Left lung (tissue), 14 donors: ENCODE measurements at places on chromosomes 7 and 10. TPM values are rescaled to one million over a fixed set of nuclear protein-coding genes. Genes with fewer than 3 reads are reported as not detected.

- no peak overlapping the region for H3K27ac ChIP-seq
- H3K4me3 ChIP-seq = no peak overlapping the region
- no peaks in the 10 kb centered on the region for H3K36me3 ChIP-seq
- DNase-seq = no peak
- H3K4me1 ChIP-seq = no peaks in the 10 kb centered on the region
Observed at GRCh38 chr7:144763291-144763690, 72.6 kb downstream of the TPK1 start.

The AMPH gene
- 0.90 TPM for total RNA-seq

The GATA3 gene
- total RNA-seq = 1.7 TPM

DNA sequence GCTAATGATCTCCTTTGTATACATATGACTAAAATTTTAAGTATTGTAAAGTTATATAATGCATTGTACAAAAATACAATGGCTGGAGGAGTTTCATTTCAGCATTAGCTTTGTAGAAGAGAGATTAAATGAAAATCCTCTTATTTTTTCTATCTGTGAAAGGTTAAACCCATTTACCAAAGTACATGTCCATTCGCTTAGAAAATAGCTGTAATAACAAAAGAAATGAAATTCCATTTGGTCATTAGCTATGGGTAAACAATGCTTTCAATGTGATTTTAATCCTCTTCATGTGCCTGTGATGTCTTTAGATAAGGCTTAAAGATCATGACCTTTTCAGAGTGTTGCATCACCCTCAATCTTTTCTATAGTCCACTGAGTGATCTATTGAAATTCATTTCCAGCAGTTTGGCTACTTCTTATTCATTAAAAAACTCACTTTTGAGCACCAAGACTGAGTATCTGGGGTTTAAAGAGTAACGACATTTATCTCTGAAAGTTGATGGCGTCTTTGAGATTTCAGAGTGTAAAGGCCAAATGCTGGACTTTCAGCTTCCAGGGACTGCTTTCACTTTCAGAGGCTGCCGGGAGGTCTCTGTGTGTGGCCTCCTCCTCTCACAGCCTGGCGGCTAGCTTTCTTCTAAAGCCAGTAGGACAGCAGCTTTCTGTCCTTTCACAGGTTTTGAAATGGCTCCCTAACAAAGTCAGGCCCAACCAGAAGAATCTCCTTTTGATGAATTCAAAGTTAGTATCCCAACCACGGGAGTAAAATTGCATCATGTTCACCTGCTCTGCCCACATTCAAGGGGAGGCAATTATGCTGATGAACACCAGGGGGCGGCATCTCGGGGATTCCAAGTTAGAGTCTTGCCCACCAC is 701.4 kb upstream of the COBL start:
- H3K4me1 ChIP-seq = no peaks in the 10 kb centered on the region
- no peak overlapping the region for H3K27ac ChIP-seq

The SKIDA1 gene
- 1.9 TPM for total RNA-seq

DNA sequence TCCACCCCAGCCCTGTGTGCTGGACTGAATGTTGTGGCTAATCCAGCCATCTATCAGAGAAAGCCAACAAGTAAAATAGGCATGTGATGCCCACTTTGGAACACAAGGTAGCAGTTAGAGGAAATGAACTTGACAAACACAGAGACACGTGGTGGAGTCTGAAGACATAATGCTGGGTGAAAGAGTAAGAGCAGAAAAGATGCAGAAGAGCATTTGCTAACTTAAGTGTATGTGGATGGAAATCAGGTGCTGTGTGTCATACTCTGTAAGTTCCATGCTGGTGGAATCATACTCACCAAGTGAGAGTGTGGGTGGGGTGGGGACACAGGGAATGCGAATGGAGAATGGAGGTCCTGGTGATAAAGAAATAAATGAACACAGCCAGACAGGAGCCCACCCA is 22.8 kb downstream of the WDFY4 start:
- no peak for DNase-seq
- no peaks in the 10 kb centered on the region for H3K36me3 ChIP-seq

The MDFIC gene
- 30.8 TPM for total RNA-seq

- no peak for DNase-seq
- no peak overlapping the region for H3K27ac ChIP-seq
- H3K4me3 ChIP-seq = no peak overlapping the region
- H3K4me1 ChIP-seq = peaks cover 10% of the 10 kb centered on the region
Observed at GRCh38 chr10:50561266-50561665, 62.5 kb downstream of the SGMS1 start.
